Temporal lobe (tissue), 4 donors: ENCODE measurements at places on chromosomes 11 and 22. TPM values are rescaled to one million over a fixed set of nuclear protein-coding genes. Genes with fewer than 3 reads are reported as not detected.

The MS4A15 gene
- total RNA-seq: not detected

The OR5B21 gene
- not detected for total RNA-seq

The PAMR1 gene
- 2.0 TPM for total RNA-seq

The MRGPRX1 gene
- not detected for total RNA-seq

The PKNOX2 gene
- total RNA-seq: 5.4 TPM

The YPEL4 gene
- 3.7 TPM for total RNA-seq

The GLYAT gene
- 0.25 TPM for total RNA-seq

The PRAME gene
- not detected for total RNA-seq

The CCDC34 gene
- total RNA-seq: 8.4 TPM

The TTC36 gene
- 3.7 TPM for total RNA-seq

The DGCR8 gene
- 24.8 TPM for total RNA-seq

The PATE2 gene
- total RNA-seq: 0.25 TPM

The CYP2D6 gene
- 2.0 TPM for total RNA-seq

The KCNJ1 gene
- not detected for total RNA-seq

The FGF4 gene
- total RNA-seq: not detected

The OR2D2 gene
- 0.25 TPM for total RNA-seq

The LMO2 gene
- 13.5 TPM for total RNA-seq

The LRRC74B gene
- not detected for total RNA-seq

The APOL3 gene
- 1.2 TPM for total RNA-seq

The C1QTNF6 gene
- total RNA-seq: 2.0 TPM

The KCNA4 gene
- total RNA-seq: 4.7 TPM
